ENCODE measurements at places on chromosomes 5 and 9.
A peak's percentile ranks its signal among the peaks of the same experiment; 100 is the strongest.

DNA sequence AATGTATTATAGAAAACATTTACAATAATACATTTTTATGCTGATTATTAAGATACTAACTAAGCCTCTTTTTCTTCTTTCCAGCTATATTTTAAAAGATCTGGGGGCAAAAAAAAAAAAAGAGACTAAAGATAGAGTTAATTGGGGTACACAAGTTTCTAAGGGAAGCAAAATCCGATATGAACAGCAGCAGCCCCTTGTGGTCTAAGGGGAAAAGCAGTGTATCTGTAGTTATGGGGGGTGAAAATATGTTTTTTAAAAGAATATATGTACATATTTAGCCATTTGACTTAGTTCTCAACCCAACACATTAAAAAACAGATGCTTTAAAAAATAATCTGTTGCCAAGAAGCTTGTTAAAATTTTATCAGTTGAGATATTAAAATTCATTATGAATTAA is 134.3 kb upstream of the POU5F2 start:
- no peak for DNase-seq

DNA sequence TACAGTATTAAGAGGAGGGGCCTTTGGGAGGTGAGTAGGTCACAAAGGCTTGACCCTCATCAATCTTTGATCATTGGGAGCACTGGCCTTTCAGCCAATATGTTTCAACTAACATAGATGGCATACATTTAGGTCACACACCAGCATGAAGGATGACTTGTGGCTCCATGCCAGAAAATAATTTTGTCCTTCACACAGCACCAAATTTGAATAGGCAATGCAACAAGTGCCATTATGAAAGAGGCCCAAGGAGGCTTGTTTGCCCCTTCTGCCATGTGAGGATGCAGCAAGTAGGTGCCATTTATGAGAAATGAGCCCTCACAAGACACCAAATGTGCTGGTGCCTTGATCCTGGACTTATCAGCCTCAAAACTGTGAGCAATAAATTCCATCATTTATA is 81.1 kb downstream of the JAKMIP2 start:
- no peak for DNase-seq

GRCh38 chr5:169404223-169404622 is 103.3 kb upstream of the SLIT3 start:
- DNase-seq: no peak

DNA sequence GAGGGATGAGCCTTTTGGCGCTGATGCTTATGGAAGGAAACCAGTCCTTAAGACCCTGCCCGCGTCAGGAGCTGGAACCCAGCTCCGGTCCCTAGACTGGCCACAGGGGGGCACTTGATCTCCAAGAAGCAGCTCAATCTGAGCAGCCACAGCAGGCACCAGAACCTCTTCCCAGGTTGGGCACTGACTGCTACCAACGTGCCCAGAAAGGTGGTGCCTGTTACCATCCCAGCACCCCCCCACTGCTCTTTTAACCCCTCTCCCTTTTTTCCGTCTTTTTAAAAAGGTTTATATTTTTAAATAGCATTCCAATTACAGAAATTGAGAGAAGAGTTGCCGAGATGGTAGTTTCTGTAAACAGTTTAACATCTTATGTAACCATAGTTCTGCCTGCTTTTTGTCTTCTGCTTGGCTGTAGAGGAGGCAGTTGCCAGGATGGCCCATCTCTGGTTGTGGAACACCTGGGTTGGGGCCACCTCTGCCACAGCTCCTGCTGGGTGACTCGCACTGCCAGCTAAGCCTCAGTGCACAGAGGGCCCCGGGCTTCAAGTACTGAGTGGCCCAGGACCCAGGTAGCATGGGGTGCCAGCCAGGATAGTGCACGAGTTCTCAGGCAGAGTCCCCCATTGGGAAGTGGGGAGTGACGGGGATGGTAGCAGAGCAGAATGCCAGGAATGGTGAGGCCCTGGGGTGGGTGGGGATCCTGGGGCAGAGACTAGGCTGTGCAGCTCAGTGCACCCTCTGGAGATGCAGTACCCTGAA is 62.8 kb downstream of the PFDN1 start:
- DNase-seq: no peak

DNA sequence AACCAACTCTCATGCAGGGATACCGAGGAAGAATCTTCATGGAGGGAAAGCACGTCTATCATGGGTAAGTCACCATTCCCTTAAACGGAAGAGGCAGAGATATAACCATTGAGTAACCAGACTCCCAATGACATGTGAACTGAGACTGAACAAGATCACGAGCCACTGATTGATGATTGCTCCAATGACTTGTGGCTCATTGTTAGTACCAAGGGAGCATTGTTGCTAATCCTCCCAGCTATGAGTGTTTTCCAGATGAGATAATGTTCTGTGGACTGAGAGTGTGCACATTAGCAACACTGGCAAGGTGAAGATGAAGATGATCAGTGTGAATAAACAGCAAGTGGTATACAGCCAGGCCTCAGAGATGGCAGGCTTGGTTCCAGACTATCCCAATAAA is 219.2 kb upstream of the MAP3K1 start:
- no peak for DNase-seq

GRCh38 chr9:127835991-127836516 is 18.4 kb downstream of the ENG start:
- DNase-seq: no peak

GRCh38 chr9:134324359-134325095 is 1.7 kb upstream of the RXRA start:
- no peak for DNase-seq

- peak; percentile 84 for DNase-seq
These were observed 838.4 kb upstream of the NUDT12 start for GRCh38 chr5:104400941-104401340.

Data from NCI-H146 (cell line).